ENCODE measurements at places on chromosomes 13 and 19.

- no peak for DNase-seq
Observed at GRCh38 chr13:42354241-42355091, 82.5 kb downstream of the AKAP11 start.

GRCh38 chr19:15576526-15577156 is 38.4 kb upstream of the CYP4F8 start:
- DNase-seq, result no peak

DNA sequence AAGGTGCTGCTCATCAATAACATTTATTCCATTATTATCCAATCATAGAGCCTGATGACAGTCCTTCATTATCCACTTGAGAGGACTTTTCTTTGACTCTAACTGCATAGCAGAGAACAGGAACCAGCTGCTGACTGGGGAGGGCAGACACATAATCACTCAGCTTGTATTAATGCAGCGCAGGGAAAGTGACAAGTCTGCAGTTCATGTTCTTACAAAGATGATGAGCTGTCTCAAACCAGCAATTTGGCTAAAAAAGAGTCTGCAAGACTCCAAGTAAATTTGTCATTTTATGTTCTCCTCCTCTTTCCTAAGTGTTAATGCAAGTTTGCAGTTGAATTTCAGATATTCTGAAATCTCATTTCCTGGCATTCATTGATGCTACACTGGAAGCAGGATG is 40.0 kb upstream of the CBY2 start:
- no peak for DNase-seq

DNA sequence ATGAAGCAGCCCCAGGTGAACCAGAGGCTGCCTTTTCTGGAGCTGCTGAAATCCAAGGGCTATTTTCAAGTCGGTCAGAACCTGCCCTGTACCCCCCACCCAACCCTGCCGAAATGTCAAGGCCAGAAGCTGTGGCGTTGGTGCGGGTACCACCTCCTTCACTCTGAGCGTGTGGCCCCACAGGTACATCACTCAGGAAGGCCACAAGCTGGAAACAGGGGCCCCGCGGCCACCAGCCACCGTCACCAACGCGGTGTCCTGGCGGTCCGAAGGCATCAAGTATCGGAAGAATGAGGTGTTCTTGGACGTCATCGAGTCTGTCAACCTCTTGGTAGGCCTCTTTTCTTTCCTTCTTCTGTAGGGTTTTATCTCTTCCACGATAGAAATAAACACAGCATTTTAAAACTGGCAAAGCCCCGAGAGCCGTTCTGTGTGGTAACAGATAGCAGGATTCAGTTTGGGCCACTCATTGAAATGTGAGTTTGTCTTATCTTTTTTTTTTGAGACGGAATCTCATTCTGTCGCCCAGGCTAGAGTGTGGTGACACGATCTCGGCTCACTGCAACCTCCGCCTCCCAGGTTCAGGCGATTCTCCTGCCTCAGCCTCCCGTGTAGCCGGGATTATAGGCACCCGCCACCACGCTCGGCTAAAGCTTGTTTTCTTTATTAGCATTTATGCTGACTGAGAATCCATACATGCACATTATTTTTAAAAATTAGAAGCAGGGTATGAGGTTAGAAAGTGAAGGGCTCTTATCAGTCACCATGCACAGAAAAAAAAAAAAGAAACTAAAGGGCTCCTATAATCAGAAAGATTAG is 11.3 kb downstream of the AP1M1 start:
- no peak for DNase-seq

GRCh38 chr19:19157808-19158207 is 12.3 kb downstream of the MEF2B start:
- DNase-seq, result no peak

Measured in stimulated activated naive CD4-positive, alpha-beta T cell (primary cell).